ENCODE measurements at places on chromosomes 4 and X.

DNA sequence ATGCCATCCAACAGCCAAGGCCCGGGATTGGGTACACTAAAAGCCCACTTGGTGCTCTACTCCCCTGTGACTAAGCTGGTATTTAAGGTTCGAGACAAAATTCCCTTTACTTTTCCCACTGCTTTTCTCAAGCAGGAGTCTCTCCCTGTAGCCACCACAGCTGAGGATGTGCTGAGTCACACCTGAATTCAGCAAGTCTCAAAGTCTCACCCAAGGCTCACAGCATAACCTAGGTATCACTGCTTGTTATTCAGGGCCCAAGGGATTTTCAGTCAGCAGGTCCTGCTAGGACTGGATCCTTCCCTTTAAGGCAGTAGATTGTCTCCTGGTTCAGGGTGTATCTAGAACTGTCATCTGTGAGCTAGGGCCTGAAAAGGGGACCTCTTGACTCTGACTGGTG is 39.2 kb downstream of the FMR1NB start:
- no peak for DNase-seq

DNA sequence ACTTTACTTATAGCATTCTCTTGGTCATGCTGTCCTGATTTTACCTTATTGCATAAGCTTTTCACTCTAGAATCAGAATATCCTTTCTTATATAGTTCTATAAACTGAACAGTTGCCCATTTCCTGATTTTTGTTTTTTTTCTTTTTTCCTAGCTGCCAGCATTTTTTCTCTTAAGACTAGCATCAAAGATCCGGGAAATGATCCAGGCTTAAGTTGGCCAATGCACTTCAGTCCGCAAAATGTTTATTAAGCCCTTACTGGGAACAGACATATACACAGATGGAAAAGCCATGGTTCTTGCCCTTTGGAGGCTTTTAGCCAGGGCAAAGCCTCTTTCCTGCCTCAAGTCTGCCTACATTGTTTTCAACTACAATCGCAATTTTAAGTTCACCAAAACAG is 10.1 kb upstream of the BMP2K start:
- DNase-seq = no peak

GRCh38 chr4:126552321-126552720 is 1080.4 kb upstream of the INTU start:
- no peak for DNase-seq

GRCh38 chr4:66946761-66947160 is 598.5 kb downstream of the CENPC start:
- DNase-seq = no peak

- no peak for DNase-seq
Observed at GRCh38 chr4:138596896-138597295, 354.7 kb upstream of the SLC7A11 start.

GRCh38 chrX:108199691-108200090 is 108.1 kb downstream of the ATG4A start:
- DNase-seq = no peak

- DNase-seq = no peak
Observed at GRCh38 chr4:177237291-177237690, 72.4 kb upstream of the NEIL3 start.

DNA sequence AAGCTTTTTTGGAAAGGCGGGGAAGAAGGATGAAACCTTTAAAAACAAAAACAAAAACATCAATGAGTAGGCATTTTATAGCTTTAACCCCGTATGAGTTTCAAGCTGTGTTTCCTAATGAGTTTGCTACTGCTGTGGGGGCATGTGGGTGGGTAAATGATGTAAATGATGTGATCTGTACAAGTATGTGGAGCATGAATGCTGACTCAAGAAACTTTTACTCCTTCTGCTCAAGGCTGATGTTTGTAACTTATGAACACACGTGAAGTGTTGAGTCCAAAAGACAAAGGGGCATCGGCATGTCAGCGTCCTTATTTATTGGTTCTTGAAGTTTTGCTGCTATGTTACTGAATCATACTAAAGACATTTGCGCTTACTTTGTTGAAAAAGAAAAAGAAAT is 76.9 kb downstream of the CLCN4 start:
- DNase-seq = no peak

GRCh38 chr4:145563293-145563985 is 55.7 kb upstream of the MMAA start:
- no peak for DNase-seq

DNA sequence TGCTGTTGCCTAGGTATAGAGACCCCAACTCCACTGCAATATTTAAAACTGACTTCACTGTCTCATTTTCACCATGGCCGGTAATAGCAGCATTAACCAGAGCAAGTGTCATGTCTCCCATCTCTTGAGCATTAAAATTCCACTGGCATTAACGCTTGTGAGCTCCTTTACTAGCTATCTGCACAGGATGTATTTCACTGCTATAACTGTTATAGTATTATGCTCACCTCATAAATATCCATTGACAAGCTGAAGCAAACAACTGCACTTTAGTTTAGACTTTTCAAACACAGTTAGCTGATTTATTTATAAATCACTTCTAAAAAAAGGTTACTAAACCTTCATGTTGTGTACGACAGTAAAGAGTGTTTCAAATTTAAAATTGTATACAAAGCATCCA is 157.8 kb downstream of the ANTXR2 start:
- DNase-seq = no peak

DNA sequence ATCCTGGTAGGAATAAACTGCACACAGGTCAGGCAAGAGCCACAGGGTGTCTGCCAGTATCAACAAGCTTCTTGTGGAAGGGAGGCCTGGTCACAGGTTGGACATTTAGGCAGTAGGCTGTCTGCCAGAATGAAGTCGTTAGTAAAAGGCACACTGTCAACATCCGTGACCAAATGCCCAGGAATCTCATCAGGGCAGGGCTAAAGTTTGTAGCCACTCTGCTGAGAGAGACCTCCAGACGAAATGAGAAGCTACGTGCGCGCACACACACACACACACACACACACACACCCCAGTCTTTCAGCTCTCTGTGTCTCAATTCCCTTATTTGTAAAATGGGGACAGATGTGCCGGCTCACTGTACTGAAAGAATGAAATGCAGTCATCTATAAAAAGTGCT is 408.7 kb upstream of the ZFP42 start:
- DNase-seq = no peak

DNA sequence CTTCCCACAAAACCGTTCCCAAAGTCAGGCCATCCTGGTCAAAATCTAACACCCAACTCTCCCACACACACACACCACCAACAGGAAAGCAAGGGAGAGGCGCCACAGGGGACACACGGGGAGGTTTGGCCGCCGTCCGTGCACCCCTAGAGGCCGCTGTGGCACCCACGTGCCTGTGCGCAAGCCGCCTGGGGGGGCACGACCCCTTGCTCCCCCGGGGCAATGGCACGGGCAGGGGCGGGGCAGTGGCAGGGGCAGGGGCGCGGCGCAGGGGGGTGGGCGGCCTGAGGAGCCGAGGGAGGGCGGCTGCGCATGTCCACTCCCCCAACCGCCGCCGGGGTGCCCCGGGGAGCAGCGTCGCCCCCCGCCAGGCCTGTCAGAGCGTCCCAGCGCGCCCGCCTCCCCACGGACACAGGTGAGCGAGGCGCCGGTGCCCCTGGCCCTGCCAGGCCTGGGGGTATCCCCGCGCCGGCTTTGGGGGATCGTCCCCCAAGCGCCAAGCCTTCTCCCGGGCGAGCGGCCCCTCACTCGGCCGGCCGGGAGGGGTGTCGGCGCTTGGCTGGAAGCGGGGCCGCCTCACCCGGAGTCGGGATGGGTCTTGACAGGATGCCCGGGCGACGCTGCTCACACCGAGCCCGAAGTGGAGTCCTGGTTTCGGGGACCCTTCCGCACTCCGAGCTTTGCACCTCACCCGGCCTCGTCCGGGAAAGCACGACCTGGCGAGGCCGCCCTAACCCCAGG is at the start of gene ERAS:
TSS of gene ERAS (plus strand) at position 379 of the 741 bp plus-strand sequence. CDS start 2,611 bp downstream, outside the sequence.
- DNase-seq = no peak

DNA sequence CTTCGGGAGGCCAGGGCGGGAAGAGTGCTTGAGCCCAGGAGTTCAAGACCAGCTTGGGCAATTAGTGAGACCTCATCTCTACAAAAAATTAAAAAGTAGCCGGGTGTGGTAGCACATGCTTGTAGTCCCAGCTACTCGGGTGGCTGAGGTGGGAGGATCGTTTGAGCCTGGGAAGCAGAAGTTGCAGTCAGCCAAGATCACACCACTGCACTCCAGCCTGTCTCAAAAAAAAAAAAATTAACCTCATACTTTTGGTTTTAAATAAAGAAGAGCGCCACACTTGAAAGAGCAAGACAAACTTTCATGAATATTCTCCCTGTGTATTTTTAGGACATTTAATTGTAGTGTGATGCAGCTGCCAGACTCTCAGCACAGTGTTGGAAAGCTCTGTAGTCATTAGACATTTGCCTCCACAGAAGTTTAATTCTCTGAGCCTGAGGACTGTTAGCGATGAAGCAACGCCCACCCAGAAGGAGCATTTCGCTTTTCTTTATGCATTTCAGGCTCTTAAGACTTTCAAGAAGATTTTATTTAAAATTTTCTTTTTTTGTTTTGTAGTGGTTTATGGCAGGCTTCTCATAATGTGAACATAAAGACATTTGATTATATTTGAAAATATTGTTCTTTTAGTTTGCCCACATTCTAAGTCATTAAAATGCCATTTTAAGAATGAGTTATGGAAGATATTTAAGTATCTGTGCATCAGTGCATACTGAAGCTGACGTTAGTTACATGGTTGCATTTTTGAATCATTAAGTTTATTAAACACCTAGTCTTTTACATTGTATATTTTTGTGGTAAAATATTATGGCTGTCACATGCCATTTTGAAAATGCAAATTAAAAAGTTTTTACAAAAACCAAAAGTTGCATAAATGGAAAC is 45.8 kb downstream of the DCLK2 start:
- no peak for DNase-seq

DNA sequence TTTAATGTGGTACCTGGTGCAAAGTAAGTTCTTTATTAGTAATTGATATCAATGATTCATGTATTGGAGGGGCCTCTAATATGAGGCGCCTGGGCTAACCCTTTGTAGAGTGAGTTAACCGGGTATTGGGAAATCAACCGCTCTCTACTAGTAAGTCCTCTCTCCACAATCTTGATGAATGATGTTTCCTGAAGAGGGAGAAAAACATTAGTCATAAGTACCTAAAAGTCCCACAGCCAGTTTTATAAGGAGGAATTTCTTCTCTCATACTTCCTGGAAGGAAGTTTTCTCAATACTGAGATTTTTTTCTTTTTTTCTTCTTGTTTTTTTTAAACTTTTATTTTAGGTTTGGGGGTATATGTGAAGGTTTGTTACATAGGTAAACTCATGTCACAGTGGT is 62.3 kb downstream of the AGTR2 start:
- no peak for DNase-seq

- no peak for DNase-seq
Observed at GRCh38 chr4:95129821-95130311, 372.1 kb downstream of the BMPR1B start.

GRCh38 chr4:154047733-154048132 is 258.9 kb upstream of the SFRP2 start:
- no peak for DNase-seq

GRCh38 chr4:169988252-169988651 is 37.9 kb downstream of the MFAP3L start:
- no peak for DNase-seq

GRCh38 chr4:108486046-108486445 is 134.3 kb upstream of the RPL34 start:
- no peak for DNase-seq

- no peak for DNase-seq
Observed at GRCh38 chr4:102518703-102519131, 17.6 kb downstream of the NFKB1 start.

GRCh38 chr4:137129845-137130244 is 402.4 kb downstream of the PCDH18 start:
- DNase-seq = no peak

- no peak for DNase-seq
Observed at GRCh38 chr4:69124941-69125340, 28.7 kb downstream of the UGT2B7 start.

GRCh38 chrX:11472381-11472780 is 179.2 kb downstream of the AMELX start:
- no peak for DNase-seq

- no peak for DNase-seq
Observed at GRCh38 chrX:148577741-148578140, 77.3 kb downstream of the AFF2 start.
